ENCODE measurements at places on chromosomes 1 and 21. TPM values are rescaled to one million over a fixed set of nuclear protein-coding genes. Genes with fewer than 3 reads are reported as not detected.

Gene MROH9
- not detected for total RNA-seq

Gene INSRR
- total RNA-seq = 0.05 TPM

Gene CHIT1
- 0.53 TPM for total RNA-seq

Gene INAVA
- total RNA-seq = not detected

Gene THEMIS2
- total RNA-seq = 29.3 TPM

Measured in activated CD4-positive, alpha-beta memory T cell treated with anti-CD3 and anti-CD28 coated beads for 36 hours (primary cell).